ENCODE measurements at places on chromosomes 6 and 20.

DNA sequence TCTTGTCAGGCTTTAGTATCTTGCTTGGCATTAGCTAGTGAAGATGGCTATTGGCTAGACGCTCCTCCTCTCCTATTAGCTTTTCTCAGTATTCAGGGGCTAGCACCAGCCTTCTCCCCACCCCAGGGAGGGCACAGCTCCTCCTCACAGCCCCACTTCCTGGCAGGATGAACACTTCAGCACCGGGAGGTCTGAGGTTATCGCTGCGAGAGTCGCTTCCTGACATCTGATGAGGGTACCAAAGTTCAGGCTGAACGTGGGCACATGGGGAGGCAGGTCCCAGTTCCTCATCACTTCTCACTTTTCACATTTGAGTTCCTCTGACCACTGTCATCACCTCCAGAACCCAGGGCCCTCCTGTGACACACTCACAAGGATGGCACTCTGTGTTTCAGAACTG lies 66.6 kb downstream of the LAMA4 start:
- no peak for DNase-seq

- no peak for DNase-seq
These were observed at the start of gene CCR6 for GRCh38 chr6:167122827-167123657. Gene CCR6, plus strand, starts transcription at chr6:167123096. Its CDS starts 13,039 bp downstream, at chr6:167136135.

- DNase-seq: no peak
These were observed 15.3 kb downstream of the PNLDC1 start for GRCh38 chr6:159815410-159815809.

DNA sequence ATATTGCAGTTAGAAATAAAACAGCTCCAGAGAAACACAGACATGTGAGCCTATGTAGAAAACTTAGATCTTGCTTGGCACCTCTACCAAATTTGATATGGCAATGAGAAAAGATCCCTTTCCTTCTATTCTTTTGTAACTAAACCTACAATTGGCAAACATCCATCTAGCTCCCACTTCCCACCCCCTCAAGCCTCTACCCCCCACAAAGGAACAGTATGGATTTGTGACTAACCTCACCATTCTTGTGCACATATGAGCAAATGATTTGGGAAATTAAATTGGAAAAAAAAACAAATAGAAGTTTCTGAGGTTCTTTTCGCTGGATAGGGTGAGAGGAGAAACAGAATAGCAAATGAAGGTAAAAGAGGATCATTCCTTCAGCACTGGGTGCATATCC lies 85.8 kb upstream of the TIAM2 start:
- no peak for DNase-seq

DNA sequence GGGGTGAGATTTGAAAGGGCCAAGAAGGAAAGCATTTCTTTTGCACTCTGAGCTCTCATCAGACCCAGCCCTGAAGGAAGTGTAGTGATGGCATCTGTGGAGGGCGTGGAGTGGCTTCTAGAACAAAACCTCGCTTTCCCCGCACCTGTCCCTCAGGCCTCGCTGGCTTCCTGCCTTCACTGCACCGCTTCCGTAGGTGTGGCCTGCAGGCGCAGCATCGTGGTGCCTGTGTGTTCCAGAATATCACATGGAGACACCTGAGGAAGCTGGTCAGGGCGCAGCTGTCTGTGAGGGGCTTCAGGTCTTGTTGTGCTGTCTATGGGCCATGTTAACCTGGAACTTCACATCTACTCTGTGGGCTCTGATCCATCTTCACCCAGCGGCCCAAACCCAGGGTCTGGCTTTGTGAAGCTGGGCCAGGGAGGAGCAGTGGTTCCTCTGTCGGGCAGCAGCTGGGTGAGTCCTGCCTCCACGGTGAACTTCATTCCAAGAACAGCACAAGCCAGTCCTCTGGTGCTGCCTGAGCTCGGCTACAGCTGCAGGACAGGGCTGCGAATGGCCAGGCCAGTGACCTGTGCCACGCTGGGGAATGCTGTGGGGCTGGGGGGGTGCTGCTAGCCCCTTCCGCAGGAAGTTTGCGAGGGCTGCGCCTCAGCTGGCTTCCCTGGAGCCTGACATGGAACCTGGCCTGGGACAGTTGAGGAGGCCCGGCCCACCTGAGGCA lies 40.9 kb downstream of the DSTN start:
- DNase-seq: no peak

DNA sequence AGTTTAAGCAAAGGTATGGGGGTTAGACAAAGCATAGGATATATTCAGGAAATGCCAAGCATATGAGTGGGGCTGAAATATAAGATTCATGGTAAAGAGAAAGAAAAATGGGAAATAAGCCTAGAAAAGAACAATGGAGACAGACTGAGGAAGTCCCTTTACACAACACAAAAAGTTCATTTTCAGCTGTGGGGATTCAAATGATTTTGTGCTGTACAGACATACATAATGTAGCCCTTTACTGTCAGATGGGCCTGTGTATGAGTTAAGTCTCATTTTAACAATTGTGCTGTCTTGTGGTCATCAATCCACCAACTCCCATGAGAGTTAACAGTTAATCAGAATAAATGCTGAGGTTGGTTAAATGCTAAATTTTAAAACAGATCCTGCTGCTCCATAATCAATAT lies 37.2 kb downstream of the REV3L start:
- DNase-seq: no peak

DNA sequence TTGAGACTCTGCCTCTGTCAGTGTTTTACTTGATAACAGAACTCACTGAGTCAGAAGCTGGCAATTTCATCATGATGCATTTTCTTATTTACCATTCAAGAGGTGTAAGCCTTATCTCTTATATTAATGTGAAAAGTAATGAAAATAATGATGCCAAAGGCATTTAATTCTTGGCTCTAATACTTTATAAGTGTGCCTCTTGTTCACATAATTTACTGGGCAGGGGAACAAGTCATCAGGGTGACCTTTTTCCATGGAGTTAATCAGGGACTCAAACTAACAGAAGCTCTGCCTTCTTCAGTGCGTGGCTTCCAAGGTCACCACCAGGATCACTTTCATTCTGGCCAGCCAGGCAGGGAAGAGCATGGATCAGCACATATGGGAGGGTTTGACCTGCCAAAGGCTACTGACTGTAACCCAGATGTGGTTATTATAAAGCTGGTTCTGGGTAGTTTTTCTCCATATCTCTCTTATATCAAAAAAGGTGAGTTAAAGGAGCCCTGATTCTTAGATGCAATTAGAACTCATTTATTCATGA lies 5.2 kb upstream of the PLCB1 start:
- DNase-seq: no peak

- DNase-seq: peak; percentile 40
These were observed 195.5 kb downstream of the JARID2 start for GRCh38 chr6:15441215-15441868.

GRCh38 chr6:107217248-107217647 lies 101.9 kb upstream of the BEND3 start:
- no peak for DNase-seq

DNA sequence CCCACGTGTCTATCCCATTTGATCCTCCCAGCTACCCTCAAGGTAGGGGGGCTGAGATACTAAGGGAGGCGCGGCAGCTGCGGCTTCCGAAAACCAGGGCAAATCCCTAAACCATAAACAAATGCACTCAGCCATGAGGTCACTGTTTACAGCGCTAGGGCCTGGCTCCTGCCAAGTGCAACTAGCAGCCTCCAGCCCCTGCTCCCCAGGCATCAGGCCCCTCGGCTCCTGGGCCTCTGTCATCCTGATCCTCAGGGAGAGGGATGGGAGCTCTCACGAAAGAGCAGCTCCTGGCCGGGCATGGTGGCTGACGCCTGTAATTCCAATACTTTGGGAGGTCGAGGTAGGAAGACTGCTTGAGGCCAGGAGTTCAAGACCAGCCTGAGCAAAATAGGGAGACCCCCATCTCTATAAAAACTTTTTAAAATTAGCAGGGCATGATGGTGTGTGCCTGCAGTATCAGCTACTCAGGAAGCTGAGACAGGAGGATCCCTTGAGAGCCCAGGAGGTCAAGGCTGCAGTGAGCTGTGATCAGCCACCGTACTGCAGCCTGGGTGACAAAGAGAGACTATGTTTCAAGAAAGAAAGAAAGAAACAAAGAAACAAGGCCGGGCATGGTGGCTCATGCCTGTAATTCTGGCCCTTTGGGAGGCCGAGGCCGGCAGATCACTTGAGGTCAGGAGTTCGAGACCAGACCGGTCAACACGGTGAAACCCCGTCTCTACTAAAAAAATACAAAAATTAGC lies 42.5 kb upstream of the TLDC2 start:
- no peak for DNase-seq

DNA sequence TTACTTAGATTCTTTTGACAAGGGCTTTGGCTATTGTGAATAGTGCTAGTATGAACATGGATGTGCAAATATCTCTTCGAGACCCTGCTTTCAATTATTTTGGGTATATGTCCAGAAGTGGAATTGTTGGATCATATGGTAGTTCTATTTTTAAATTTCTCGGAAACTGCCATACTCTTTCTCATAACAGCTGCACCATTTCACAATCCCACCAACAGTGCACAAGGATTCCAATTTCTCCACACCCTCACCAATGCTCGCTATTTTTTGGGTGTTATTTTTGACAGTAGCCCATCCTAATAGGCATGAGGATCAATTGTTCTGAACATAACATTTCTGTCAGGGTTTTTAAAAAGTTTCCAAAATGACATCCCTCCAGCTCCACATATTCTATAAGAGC lies 69.2 kb upstream of the ESR1 start:
- DNase-seq: no peak

GRCh38 chr6:548517-548916 lies 108.4 kb downstream of the HUS1B start:
- no peak for DNase-seq

GRCh38 chr6:63565727-63566596 lies 6.3 kb upstream of the LOC128125822 start:
- DNase-seq: no peak

DNA sequence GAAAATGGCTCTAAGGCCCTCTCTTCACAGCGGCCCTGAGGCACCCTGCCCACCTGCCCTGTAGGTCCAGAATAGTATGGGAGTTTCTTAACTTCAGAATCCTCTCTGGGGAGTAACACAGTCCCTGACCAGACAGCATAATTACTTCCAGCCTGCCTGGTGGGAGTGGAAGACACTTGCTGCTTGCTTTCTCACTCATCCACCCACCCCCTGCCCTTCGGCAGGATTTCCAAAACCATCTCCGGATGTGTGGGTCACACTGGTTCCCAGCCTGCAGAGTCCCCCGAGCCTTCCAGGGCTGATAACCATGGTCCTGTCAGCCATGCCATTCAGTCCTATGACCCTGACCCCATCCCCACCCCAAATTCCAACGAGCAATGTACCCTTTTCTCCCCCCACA lies 5.4 kb downstream of the SLC29A1 start:
- no peak for DNase-seq

DNA sequence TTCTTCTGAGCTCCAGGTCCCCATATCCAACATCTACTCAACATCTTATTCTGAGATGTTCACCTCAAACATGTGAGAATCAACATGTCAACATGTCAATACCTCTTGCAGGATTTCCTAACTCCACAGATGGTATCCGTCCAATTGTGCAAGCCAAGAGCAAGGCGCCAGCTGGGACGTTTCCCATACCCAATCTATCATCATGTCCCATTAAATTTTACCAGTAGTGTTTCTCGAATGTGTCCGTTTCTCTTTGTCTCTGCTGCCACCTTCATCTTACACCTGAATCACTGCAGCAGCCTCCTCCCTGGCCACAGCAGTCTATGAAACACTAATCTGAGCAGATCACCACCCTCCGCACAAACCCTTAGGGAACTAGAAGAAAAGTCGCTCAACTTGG lies 78.0 kb upstream of the RPS6KA2 start:
- DNase-seq: no peak

- DNase-seq: peak; percentile 24
These were observed 153.3 kb upstream of the ARG1 start for GRCh38 chr6:131419702-131420101.

DNA sequence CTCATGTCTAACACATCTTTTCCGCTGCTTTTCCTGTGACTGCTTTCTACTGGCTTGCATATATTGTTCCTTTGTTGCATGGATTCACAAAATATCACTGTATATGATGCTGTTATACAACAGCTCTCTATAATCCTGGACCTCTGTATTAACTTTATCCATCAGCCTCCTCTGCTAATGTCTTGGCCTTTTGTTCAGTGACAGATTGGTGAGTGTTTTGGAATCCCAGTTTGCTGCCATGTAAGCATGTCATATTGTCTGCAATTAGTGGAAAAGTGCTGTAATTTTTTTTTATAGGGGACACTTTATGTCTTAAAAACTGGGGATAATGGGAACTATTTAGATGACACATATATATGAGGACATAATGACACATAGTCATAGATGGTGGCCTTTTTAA lies 3.0 kb downstream of the RIMS1 start:
- no peak for DNase-seq

Data from NCI-H146 (cell line).